Activated CD8-positive, alpha-beta memory T cell treated with anti-CD3 and anti-CD28 coated beads for 48 hours (primary cell): ENCODE measurements at places on chromosomes 2 and 18.

GRCh38 chr2:100293341-100294161 is 28.8 kb downstream of the LONRF2 start:
- no peak for DNase-seq

- no peak for DNase-seq
Measured at GRCh38 chr2:63099032-63099431, 48.4 kb downstream of the OTX1 start.

- DNase-seq, result no peak
Measured at GRCh38 chr2:227411990-227412350, 24.2 kb upstream of the SCYGR1 start.

DNA sequence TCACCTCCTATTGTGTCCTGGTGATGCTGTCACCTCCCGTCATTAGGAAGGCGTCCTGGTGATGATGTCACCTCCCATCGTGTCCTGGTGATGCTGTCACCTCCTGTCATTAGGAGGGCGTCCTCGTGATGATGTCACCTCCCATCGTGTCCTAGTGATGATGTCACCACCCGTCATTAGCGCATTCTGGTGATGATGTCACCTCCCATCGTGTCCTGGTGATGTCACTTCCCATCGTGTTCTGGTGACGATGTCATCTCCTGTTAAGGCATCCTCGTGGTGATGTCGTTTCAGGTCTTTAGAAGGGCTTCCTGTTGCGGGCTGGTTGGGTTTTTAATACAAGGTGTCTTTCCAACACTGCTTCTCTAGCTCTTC is 40.7 kb downstream of the CTDP1 start:
- no peak for DNase-seq

DNA sequence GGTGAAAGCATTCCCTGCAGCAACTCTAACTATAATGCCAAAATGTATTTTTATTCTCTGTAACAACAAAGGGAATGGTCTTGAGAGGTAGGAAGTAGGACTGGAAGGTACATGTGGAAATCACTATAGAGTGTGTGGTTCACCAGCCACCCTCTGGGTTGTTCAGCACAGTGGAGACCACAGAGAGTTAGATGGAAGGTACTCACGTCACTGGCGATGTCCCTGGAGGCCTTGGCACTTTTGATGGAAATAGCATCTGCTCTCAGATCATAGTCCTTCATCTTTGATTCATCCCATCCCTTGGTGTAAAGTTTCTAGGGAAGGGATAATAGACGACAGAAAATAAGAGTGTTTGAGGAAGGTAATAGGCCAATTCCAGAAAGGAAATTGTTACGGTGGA is 124.0 kb downstream of the NEB start:
- no peak for DNase-seq

DNA sequence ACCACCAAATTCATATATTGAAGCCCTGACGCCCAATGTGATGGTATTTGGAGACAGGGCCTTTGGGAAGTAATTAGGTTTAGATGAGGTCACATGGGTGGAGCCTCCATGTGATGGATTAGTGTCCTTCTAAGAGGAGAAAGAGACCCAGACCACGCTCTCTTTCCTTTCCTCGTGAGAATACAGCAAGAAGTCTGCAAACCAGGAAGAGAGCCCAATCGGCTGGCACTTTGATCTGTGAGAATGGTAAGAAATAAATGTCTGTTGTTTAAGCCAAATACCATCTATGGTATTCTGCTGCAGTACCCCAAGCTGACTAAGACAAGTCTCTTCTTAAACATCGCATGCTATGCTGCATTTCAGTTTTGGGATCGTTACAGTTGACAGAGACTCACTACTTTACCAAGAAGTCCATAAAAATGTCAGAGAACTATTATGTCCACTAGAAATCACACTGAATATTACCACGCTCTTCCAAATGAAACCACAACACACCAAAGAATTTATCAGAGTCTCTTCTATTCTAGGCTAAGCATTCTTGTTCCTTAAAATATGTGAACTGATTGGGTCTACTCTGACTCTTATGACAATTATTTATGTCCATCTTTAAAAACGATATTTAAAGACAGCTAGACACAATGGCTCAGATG is 48.5 kb downstream of the LPIN2 start:
- DNase-seq, result no peak
